Thymus (tissue), 14 donors: ENCODE measurements at places on chromosomes 12 and 14. TPM values are rescaled to one million over a fixed set of nuclear protein-coding genes. Genes with fewer than 3 reads are reported as not detected.

GPR132 gene
- total RNA-seq = 5.9 TPM

GRCh38 chr14:92687681-92688433 is 60.6 kb downstream of the LGMN start:
- no peak for DNase-seq

LYSET gene
- total RNA-seq = 18.9 TPM

GRCh38 chr14:101134851-101135433 is 231.4 kb upstream of the RTL1 start:
- DNase-seq = no peak

DNA sequence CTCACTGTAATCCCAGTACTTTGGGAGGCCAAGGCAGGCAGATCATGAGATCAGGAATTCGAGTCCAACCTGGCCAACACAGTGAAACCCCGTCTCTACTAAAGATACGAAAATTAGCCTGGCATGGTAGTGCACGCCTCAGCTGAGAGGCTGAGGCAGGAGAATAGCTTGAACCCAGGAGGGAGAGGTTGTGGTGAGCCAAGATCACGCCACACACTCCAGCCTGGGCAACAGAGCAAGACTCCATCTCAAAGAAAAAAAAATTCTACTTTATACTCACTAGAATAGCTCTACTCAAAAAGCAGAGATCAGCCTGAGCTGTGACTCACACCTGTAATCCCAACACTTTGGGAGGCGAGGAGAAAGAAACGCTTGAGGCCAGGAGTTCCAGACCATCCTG is 17.1 kb downstream of the NUMB start:
- no peak for DNase-seq

GRCh38 chr12:102504280-102504679 is 23.9 kb upstream of the IGF1 start:
- no peak for DNase-seq

- no peak for DNase-seq
Measured at GRCh38 chr12:114661245-114661644, 22.7 kb downstream of the TBX3 start.

NPFF gene
- 0.38 TPM for total RNA-seq

PPP4R4 gene
- total RNA-seq = 0.24 TPM

- peak; percentile 19 for DNase-seq
Measured at GRCh38 chr14:81453166-81453766, 53.1 kb upstream of the STON2 start.

DNA sequence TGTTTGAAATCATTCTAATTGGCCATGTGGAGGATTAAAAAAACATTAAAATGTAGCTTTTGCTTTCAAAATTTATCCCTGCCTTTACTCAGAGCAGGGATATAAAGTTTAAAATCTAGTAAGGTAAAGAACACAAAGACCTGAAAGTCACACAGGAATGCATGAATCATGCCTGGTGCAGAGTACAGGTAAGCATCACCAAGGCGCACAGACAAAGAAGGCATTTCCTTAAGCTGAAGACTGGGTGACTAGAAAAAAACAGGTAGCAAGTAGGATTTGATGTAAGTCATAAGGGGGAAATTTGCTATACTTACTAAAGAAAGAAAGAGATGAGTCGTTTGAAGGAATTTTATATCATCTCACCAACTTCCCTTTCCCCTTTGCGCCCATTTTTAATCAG is 405.6 kb downstream of the GXYLT1 start:
- no peak for DNase-seq

SPX gene
- total RNA-seq = 10.7 TPM

DNA sequence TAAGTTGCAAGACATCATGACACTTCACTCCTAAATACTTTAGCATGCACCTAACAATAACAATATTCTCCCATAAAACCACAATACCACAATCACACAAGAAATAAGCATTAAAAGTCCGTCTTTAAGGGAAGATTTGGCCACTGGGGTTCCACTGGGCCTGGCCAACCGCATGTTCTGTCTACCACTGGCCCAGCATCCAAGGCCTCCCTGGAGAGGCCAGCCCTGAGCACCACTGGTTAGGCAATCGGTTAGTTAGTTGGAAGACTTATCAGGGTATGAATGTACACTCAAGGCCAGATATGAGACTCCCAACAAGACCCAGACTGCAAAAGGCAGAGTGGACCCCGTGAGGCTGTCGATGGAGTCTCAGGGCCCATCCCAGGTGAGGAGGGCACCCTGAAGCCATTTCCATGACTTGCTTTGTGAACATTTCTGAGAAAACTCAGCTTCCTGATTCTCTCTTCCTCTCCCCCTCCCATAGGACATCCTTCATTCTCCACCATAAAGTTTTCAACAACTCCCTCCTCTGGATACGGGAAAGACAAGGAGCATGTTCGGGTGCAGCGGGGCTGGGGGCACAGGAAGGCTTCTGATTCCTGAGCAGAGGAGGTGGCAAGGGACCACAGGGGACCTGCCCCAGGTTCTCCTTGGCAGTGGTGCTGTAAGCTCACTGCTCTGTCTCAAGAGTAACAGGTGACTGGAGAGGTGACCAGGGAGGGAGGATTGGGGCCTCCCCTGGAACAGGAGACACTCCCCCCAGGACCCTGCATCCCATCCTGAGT is 5.9 kb downstream of the PXN start:
- no peak for DNase-seq

- no peak for DNase-seq
Measured at GRCh38 chr12:5073853-5074252, 30.2 kb downstream of the KCNA5 start.

DNA sequence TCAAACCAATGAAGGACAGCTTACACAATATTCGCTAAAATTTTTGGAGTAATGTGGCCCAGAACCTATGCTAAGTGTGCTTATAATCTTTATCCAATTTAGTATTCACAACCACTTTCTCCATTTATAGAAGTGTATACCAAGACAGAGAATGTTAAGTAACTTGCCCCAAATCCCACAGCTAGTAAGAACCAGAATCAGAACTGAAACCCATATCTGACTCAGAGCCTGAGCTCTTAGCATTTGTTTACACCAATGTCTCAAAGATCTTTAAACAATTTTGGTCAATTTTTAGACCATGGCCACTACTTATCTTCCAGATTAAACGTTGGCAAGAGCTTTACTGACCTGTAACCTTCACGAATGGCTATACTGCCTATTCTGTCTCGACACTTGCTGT is 53.0 kb downstream of the PAPLN start:
- no peak for DNase-seq

DNA sequence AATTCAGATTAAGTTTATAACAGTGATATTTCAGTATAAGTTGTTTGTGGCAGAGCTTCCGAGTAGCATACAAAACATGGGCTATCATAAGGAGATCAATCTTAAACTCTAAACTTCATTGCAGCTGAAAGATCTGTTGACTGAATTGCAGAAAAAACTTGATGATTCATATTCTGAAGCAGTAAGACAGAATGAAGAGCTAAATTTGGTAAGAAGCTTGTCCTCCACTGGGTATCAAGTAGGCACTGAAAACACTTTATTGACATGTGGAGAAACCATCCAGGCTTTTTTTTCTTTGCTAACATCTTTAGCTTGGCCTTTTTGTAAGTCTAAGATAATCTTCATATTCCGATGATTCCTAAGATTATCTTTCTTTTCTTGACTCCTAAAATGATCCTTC is 93.0 kb downstream of the KTN1 start:
- DNase-seq = no peak

- DNase-seq = no peak
Measured at GRCh38 chr14:42862114-42862513, 1255.4 kb downstream of the LRFN5 start.

DNA sequence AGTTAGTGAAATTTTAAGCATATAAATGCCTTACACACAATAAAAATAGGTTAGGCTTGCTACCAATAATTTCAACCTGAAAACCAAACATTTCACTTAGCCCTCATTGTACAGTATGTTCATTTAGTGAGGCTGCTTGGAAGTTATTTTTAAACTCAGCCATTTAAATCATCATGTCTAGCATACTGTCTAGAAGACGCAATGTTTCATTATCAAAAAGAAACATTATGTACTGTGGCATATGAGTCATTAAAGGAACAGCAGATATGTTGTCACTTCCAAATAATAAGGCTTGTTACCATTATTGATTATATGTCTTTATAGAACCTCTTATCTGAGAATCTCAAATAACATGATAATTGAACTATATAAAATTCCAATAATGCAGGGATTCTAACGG is 304.7 kb downstream of the RMST start:
- no peak for DNase-seq

DNA sequence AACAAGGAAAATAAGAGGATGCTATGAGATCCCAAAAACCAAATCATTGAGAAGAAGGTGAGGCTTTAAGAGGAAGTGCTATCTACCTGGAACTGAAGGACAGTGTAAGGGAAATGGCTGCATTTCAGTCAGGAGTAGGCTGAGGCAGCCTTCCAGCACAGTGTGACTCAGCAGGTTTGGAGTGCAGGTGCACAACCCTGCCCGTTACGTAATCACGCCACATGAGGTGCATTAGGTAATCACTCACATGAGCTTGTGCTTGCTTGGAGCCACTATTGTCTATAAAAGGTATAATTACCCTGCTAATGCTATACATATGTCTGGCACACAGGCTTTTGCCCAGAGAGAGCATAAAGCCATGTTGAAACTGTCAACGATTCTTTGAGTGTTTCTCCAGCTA is 74.9 kb downstream of the DIO2 start:
- DNase-seq = no peak

DNA sequence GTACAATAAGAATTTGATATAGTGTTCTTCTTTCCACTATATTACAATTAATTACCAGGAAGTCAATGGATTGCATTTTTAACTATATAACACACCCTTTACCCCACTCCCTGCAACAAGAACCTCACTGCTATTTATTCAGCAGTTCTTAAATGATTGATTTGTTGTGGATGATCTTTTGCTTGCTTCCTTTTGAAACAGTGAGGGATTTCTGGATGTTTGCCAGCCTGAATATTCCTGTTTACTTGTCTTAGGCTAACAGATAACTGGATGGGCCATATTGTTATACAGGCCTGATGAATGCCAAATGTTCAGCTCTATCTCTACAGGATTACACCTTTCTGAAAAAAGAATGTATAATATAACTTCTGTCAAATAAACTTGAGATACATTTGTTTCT is 497.6 kb downstream of the APAF1 start:
- no peak for DNase-seq

- DNase-seq = no peak
Measured at GRCh38 chr12:33825986-33826602, 196.2 kb upstream of the ALG10 start.

NELL2 gene
- 8.4 TPM for total RNA-seq

CPNE8 gene
- 5.1 TPM for total RNA-seq

ATXN3 gene
- 30.5 TPM for total RNA-seq

- DNase-seq = no peak
Measured at GRCh38 chr14:85057221-85057620, 472.7 kb upstream of the FLRT2 start.

DNA sequence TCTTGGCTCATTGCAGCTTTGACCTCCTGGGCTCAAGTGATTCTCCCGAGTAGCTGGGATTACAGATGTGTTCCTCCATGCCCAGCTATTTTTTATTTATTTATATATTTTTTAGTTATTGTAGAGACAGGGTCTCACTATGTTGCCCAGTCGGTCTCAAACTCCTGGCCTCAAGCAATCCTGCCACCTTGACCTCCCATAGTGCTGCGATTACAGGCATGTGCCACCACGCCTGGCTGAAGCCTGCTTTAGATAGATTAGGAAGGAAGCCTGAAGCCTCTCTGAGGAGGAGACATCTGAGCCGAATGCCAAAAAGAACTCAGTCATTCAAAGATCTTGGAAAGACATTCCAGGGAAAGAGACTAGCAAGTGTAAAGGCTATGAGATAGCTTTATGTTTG is 10.2 kb downstream of the INHBC start:
- no peak for DNase-seq

EID3 gene
- 4.2 TPM for total RNA-seq

- no peak for DNase-seq
Measured at GRCh38 chr12:85152311-85152729, 116.2 kb downstream of the LRRIQ1 start.

DNA sequence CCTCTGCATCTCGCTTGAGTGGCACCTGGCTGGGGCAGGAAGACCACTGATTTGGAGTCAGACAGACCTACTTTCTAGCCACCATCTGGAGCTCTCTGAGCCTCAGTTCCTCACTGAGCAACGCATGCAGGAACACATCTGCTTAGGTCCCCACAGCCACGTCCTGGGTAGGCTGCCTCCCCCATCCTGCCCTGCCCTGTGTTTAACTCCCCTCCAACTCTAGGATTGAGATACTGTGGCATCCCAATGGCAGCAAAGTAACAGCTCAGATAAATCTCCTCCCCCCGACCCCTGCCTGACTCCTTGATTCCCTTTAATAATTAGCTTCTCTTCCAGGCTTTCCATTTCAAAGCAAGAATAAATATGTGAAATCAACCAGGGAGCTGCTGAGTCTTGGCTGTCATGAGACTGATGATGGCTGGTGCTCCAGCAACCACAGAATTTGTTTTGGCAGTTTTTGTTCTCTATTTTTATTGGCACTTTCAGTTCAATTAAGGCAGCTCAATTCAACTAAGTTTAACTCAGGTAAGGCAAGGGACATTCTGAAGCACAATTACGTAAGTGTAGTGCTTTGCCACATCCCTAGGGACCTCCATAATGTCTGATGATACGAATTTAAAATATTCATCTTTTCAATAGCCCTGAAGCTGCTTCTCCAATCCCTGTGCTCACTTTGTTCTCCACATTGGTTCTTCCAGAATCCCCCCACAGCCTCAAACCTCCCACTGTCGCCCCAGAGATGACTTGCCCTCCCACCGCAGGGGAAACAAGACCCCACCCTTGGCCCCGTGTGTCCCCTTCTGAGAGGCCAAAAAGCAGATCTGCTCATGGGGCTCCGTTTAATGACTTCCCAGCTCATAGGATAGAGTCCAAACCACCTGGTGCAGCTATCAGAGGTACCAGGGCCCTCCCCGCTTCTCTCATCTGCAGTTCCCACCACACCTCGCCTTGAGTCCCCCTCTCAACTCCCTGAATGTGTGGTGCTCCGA is 58.2 kb downstream of the ESR2 start:
- DNase-seq = peak; percentile 66

GRCh38 chr14:101687756-101688546 is 73.6 kb upstream of the PPP2R5C start:
- DNase-seq = no peak

TMEM63C gene
- total RNA-seq = 0.24 TPM

DNA sequence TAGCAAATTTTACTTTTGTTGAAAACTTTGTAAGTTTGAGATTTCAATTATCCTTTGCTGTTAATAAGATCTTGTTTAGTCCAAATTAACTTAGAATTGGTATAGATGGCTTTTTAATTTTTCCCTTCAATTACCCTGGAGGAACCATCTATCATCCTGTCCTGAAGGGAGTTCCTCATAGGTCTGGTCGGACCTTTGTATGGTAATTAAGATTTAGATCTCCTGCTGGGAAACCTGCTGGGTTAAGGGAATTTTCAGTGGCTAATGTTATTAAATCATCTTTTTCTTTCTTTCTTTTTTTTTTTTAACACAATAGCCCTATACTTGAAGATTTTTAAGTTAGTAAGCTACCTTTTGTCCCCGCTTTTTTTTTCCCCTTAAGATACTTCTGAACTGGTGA is 63.0 kb upstream of the PRMT8 start:
- no peak for DNase-seq

CCDC63 gene
- total RNA-seq = 0.19 TPM

FLVCR2 gene
- total RNA-seq = 1.9 TPM

- DNase-seq = no peak
Measured at GRCh38 chr14:56902385-56902784, 92.1 kb upstream of the OTX2 start.

- no peak for DNase-seq
Measured at GRCh38 chr12:87802721-87803011, 226.5 kb downstream of the C12orf50 start.
